ENCODE measurements at places on chromosomes 13 and 19. TPM values are rescaled to one million over a fixed set of nuclear protein-coding genes. Genes with fewer than 3 reads are reported as not detected.

AMER2 gene
- total RNA-seq = not detected

FREM2 gene
- total RNA-seq = not detected

SLC8A2 gene
- total RNA-seq = 0.59 TPM

DNA sequence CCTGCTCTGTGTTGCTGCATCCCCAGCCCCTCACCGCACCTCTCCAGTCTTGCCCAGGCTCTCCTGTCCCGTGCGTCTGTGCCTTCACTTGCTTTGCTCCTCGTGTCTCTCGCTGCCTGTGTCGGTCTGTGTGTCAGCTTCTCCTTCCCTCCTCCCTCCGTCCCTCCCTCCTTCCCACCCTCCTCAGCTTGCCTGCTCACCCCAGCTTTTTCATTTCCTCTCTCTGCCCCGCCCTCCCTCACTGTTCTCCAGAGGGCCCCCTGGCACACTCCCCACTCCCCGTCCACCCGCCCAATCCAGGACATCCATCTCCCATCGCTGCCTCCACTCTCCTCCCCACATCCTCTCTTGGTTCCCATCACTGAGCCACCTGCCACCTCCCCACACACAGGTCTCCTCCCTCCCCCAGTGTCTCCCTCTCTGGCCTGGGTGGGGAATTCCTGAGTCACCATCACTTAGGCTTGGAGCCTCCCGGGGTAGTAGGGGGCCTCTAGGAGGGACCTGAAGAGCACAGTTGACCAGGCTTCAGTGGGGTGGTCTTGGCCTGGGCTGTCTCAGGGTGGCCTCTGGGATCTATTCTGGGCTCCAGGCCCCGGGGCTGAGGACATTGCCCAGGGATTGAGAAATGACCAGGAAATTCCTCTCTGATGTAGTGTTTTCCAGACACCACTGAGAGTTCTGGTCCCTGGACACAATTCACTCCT is at the start of gene PTGIR:
Gene PTGIR (minus strand): TSS at position 132 of the 704 bp plus-strand sequence. CDS start 864 bp downstream, outside the sequence.
- DNase-seq = no peak

SYT3 gene
- total RNA-seq = 0.33 TPM

DNA sequence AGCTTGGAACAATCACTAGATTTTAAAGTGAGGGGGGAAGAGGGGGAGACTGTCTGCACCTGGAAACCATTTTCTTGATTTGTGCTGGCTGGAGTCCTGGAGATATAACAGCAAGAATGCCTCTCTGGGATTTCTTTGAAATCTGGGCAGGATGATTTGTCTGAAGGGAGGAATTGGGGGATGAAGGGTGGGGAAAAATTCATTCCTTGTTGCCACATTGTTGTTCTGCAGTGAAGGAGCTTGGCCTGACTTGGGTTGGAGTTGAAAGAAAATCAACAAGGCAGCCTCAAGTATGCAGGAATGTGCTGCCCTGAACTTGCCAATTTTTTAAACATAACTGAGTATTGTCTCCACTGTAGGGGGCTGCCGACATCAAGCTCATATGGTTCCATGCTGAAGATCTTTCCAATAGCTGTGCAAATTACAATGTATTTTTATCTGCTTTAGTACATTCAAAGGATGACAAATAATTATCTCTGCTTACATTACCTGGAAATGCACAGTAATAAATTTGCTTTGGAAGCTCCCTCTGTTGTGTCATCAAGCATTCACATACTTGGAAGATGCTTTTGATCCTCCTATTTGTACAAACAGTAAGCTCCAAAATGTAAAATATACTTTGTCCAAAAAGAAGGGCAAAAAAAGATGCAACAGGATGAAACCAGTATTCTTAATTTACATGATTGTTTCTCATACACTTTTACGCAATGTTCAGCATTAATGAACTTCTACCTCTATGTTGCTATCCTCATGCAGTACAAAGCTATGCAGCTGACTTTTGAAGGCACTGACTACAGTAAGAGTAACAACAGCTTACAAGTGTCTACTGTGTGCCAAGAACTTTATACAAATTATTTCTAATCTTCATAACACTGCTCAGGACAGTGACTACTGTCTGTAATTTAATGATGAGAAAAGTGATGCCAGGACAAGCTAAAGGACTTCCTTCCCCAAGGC is 627.9 kb upstream of the KLF12 start:
- DNase-seq = no peak

DNA sequence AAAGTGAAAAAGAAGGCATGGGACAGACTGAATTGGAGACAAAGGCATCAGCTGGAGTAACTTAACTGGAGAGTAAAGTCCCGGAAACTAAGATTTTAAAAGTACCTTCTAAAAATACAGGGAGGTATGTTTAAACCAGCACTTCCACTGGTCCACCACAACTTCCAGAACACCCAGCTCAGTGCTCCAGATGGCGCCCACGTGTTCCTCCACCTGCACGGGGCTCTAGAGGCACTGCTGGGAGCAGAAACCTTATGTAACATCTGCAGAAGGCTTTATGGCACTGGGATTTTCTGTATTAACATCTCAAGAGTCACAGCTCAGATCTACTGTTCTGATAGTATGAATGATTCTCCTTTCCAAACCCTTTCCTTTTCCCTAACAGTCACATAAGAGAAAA is 252.1 kb downstream of the DCLK1 start:
- DNase-seq = no peak

- DNase-seq = peak; percentile 82
These were observed 54.3 kb downstream of the GATAD2A start for GRCh38 chr19:19459707-19460251.

- no peak for DNase-seq
These were observed 17.6 kb downstream of the TMEM38A start for GRCh38 chr19:16678498-16678897.

- DNase-seq = peak; percentile 65
These were observed 367 bp downstream of the MFSD12 start for GRCh38 chr19:3556978-3557460.

PTGER1 gene
- total RNA-seq = not detected

DNA sequence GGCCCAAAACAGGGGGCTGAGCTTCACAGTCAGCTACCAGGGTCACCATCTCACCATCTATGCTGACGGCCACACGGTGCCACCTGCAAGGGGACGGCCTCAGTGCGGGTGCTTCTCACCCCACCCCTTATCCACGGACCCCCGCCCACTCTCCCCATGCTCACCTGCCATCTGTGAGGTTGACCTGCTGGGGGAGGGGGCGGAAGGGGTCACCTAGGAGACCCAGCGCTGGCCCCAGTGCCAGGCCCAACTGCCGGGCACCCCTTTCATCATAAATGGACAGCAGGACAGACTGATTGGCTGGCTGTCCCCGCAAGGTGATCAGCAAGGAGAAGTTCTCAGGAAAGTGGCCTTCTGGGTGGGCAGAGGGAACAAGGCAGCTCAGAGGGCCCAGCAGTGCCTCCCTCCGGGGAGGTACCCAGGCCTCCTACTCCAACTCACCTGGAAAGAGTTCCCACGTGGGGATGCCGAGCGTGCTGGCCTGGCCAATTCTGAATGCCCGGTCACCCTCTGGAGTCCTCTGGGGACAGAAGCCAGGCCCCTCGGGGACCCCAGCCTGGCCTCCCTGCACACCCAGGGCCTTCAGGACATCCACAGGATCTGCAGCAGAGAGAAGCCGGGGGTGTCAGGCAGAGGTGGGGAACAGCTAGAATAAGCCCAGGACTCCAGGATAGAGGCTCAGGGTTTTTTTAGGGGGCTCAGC is 4.5 kb downstream of the COL5A3 start:
- no peak for DNase-seq

GRCh38 chr13:29959086-29959485 is 108.7 kb upstream of the UBL3 start:
- no peak for DNase-seq

DNA sequence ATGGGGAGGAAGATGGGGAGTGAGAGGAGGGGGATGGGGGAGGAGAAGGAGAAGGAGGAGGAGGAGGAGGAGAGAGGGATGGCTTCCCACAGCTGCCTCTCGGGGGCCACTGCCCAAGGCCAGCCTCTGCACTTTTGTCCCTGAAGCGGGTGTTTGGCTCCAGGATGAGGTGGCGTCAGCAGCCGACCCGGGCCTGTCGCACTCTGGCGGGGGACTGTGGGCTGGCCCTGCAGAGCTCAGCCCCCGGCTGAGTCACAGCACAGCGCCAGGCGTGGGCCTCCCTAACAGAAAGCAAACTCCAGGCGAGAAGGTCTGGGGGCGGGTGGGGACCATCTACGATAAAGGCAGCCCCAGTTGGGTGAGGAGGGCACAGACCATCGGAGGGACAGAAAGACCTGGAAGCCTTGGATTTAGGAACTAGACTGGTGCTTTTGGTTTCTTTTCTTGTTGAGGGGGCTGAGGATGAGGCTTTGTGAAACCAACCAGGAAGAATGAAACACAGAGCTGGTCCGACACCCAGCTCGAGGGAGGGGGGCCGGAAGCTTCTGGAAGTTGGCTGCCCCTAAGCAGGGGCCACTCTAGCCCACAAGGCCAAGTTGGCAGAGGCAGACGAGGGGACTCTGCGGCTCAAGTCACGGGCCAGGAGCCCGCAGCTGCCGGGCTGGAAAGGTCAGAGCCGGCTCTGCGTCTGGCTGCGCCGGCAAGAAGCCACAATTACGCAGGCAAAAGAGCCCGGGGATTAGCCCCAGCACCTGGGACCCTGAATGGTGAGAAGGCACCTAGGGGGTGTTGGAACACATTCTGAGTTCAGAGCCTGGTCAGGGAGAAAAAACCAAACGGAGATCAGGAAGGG is 18.2 kb downstream of the LSM4 start:
- peak; percentile 83 for DNase-seq

KRTDAP gene
- total RNA-seq = not detected

ELSPBP1 gene
- total RNA-seq = not detected

DNA sequence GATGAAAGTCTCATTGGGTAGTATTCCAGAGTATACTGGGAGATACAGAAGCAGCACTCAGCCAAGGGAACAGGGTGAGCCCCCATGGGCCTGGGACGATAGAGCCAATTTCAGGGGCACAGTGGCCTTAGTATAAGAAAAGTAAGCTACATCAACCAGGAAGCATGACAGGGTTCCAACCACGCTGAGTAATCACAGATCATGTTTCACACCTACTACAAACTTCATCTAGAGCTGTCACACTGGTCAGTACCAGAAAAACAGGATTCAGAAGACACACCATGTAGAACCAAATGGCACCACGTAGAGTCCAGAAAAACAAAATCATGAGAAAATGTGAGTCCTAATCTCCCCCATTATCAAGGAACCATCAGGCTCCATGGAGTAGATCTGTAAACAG is 1292.4 kb upstream of the MIR17HG start:
- no peak for DNase-seq

- no peak for DNase-seq
These were observed 160.7 kb downstream of the RFC3 start for GRCh38 chr13:33978653-33979052.

COMMD6 gene
- total RNA-seq = 69.6 TPM

C19orf18 gene
- not detected for total RNA-seq

CAB39L gene
- 26.7 TPM for total RNA-seq

WDR62 gene
- 65.4 TPM for total RNA-seq

GPX4 gene
- 148 TPM for total RNA-seq

GRCh38 chr13:60318186-60318585 is 78.8 kb upstream of the TDRD3 start:
- no peak for DNase-seq

GRCh38 chr19:495402-496111 is 729 bp upstream of the MADCAM1 start:
- DNase-seq = no peak

GRIN3B gene
- not detected for total RNA-seq

ZNF763 gene
- 7.7 TPM for total RNA-seq

DNA sequence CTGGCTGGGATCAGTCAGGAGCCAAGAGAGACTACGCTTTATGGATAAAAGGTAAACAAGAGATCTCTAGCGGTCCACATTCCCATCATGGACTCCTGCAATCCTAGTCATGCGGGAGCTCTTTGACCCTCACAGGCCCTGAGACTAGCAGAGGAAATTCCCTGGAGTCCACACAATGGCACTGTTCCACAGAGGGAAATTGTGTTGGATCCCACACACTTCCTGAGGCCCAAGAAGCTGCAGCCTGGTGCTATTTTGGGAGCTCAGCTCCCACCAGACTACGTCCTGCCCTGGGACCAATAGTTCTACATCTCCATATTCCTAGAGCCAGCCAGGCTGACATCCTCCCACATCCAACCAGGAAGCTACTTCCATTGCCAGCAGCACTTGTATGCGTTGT is 2358.4 kb downstream of the PCDH9 start:
- no peak for DNase-seq

ZNF473 gene
- total RNA-seq = 16.9 TPM

- no peak for DNase-seq
These were observed 1.6 kb downstream of the WDR88 start for GRCh38 chr19:33133438-33134031.

PNMA8B gene
- total RNA-seq = 0.40 TPM

DNA sequence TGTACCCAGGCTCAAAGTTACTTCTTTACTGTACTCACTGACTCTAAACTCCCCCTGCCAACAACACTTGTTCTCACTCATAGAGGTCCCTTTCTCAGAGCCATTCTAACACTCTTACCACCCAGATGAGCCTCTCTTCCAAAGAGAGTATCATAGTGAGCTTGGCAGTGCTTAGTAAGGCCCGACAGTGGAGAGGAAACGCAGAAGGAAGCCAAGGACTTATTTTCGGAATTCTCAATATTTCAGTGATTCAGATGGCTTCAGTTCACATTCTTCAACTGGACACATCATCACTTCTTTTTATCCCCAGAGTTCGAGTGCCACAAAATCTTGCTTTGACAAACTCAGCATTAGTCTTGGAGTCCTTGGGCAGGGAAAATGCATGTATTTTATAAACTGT is 285.9 kb downstream of the DNAJC15 start:
- no peak for DNase-seq

UBE2L5 gene
- 1.00 TPM for total RNA-seq

GRCh38 chr19:38149661-38150061 is 74.4 kb downstream of the DPF1 start:
- DNase-seq = peak; percentile 7

GRCh38 chr13:102677122-102677521 is 17.7 kb downstream of the METTL21C start:
- no peak for DNase-seq

KDELR1 gene
- 63.8 TPM for total RNA-seq

CGB5 gene
- not detected for total RNA-seq
